NCI-H2171 (cell line): ENCODE measurements at places on chromosomes 12 and 14.
A peak's percentile ranks its signal among the peaks of the same experiment; 100 is the strongest.

DNA sequence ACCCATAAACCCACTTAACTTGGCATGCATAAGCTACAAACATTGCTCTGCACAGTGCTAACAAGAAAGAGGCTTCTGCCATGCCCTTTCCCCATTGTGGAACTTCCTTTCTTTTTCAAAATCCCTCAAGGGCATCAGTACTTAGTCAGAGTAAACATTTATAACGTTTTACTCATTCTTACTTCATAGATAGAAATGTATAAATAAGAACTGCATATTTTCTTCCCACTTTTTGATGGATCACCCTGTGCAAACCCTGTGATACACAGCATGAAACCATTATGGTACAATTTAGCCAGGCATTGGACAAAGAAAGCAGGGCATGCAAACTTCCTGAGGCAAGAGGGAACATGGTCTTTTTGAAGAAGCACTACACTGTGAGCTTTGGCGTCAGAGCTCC is 113.8 kb upstream of the FOXG1 start:
- no peak for DNase-seq

DNA sequence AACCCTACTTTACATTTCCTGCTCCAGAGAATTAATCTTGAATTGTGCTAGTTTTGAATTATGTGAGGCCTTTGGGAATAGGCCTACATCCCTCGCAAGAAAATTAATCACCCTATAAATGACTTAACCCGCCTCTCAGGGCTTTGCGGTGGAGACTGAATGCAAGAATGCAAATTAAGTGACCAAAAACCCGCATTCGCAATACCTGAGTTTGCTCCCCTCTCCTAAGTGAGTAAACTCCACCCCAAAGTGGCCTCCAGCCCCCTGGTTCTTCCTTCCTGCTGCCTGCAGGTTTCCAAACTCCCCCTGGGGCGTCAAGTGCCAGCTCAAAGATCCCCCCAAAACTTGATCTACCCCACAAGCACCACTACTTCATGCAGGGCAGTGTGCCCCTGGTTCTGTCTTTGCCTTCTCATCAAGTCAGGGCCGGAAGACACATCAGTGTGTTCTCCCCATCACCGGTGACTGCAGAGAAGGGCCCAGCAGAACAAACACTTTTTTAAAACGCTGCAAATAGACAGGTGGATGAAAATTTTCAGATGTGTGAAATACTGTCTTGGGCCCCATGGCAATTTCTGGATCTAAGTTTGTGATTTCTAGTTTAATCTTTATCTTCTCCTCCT is 644.7 kb downstream of the VRK1 start:
- DNase-seq: no peak

- DNase-seq: no peak
Observed at GRCh38 chr12:52783563-52784316, 6.6 kb upstream of the KRT76 start.

- no peak for DNase-seq
Observed at GRCh38 chr12:44525806-44526654, 350.1 kb downstream of the NELL2 start.

DNA sequence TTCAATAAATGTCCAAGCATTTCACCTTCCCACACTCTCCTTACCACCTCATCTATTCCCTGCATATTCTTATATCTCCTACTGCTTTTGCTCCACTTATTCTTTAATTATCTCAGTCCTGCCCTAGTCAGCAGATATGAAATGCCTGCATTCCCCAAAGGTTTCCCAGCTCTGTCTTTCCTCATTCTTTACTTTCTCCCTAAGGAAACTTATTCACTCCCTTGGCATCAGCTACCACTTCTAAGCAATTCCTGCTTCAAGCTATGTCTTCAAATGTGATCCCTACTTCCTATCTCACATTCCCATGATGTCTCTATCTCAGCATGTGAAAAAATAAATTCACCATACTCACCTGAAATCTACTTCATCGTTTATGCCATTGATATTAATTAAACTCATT is 111.8 kb downstream of the CAPZA3 start:
- DNase-seq: no peak

GRCh38 chr12:126747530-126748149 is 1519.3 kb upstream of the TMEM132C start:
- DNase-seq: no peak

GRCh38 chr14:92282669-92283068 is 40.3 kb upstream of the SLC24A4 start:
- DNase-seq: no peak

DNA sequence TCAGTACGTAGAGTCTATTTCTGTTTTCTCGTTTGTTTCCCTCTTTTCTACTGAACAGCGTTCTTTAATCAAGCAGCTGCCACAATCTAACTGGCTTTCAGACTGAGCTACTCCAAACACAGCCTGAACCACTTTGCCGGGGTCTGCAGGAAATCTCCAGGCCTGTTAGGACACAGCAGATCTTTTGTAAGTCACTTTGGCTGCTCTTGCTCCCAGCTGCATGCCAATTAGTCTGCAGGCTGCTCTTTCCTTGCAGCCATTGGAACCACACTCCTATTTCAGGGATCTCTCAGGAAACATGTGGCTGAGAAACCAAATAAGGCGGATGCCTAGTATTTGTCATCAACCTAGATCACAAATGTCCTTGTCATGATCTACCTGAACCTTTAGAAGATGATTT is 73.6 kb downstream of the TMTC1 start:
- peak; percentile 73 for DNase-seq

- no peak for DNase-seq
Observed at GRCh38 chr12:108711489-108712164, 19.7 kb downstream of the CORO1C start.

GRCh38 chr14:101286271-101287018 is 274.9 kb upstream of the DIO3 start:
- DNase-seq: no peak

GRCh38 chr12:128424931-128425431 is 158.0 kb downstream of the TMEM132C start:
- DNase-seq: no peak

GRCh38 chr12:106021516-106021915 is 117.2 kb downstream of the NUAK1 start:
- DNase-seq: no peak

- no peak for DNase-seq
Observed at GRCh38 chr12:58142991-58143390, 201.6 kb downstream of the ATP23 start.

DNA sequence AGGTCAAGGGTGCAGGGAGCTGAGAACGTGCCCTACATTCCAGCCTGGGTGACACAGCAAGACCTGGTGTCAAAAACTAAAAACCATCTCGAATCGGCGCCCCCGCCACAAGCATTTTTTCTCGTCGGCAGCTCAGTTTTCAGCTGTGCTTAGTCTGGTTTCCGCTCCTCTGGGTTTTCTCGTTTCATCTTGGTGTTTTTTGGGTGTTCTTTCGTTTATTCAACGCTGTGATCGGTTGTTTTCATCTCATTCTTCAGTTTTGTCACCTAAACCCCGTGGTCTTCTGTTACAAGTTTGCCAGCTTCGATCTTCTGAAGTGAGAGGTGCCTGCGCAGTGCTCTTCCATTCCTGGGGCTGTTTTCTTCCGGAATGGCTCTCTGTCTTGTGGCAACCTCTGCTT is 41.4 kb downstream of the NOC4L start:
- DNase-seq: no peak

DNA sequence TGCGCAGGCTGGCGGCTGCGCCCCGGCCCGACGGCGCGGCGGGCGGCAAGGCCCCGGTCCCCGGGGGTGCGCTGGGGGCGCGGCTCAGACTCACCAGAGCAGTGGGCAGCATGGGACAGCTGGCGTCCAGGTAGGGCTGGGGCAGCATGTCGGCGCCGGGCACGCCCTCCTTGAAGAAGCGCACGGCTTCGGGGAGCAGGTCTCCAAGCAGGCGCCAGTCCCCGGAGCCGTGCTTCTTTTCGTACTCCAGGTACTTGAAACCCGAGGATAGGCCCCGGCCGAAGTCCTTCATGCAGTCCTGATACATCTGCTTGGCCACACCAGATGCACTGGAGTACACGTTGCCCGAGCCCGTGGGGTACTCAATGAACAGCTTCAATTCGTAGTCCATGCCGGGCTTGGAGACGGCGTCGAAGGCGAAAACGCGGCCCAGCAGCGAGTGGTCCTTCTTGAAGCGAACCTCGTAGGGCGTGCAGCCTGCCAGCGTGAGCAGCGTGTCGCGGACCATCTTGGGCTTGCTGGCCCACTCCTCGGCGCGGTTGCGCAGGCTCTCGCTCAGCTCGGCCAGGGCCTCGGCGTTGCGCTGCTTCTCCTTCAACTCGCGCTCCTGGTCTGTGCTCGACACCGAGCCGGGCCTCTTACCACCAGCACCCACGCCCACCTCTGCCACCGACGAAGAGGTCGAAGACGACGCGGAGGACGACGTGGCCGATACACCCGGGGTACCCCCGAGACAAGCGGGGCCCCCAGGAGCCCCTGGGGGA is 2.2 kb downstream of the IRF2BPL start:
- peak; percentile 50 for DNase-seq

- no peak for DNase-seq
Observed at GRCh38 chr12:122884860-122885259, 11.1 kb downstream of the VPS37B start.

DNA sequence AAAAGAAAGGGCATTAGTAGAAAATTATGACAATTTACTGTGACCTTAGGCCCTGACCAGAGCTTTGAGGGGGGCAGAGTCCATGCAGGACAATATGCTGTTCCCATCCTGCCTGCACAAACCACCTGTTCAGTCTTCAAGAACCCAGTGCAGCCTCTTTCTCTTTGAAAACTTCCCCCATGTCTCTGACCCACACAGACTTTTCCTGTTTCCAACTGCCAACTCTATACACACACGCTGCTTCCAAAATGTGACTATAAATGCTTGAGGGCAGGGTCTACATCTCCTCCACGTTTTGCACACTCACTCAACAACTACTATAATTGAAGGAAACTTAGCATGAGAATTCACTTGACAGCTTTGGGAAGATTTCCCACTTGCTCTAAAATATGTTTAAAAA is 36.6 kb upstream of the SYCP3 start:
- DNase-seq: no peak

DNA sequence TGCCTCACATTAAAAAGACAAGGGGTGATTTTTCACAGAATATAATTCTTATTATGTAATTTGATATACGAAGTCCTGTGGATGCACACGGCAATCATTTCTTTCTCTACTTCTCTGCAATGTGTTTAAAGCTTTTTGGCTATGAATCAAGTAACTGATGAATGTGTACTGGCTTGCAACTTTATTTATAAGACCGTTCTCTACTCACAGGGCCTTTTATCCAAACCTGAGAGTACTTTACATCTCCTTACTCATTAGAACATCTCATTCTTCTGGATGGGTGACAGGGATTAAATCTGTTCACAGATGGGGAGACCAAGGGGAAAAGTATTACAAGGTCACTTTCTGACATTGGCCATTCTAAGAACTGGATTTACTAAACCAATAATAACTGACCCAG is 215.8 kb upstream of the DIO2 start:
- no peak for DNase-seq

DNA sequence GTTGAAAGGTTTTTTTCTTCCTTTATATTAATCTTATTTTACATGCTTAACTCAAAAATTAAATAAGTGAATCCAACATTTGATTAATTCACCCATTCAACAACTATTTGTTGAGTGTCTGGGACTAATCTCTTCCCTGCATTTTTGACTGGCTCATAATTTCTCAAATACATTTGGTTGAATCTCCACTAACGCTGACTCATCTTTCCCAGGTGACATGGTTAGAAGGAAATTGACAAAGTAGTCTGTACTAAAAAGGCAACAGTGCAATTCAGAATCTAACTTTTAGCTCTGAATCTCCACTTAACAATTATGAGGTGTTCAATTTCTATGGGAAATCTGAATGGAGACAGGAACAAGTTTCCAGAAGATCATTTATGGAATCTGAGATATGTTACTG is 88.9 kb downstream of the LIN7A start:
- no peak for DNase-seq

DNA sequence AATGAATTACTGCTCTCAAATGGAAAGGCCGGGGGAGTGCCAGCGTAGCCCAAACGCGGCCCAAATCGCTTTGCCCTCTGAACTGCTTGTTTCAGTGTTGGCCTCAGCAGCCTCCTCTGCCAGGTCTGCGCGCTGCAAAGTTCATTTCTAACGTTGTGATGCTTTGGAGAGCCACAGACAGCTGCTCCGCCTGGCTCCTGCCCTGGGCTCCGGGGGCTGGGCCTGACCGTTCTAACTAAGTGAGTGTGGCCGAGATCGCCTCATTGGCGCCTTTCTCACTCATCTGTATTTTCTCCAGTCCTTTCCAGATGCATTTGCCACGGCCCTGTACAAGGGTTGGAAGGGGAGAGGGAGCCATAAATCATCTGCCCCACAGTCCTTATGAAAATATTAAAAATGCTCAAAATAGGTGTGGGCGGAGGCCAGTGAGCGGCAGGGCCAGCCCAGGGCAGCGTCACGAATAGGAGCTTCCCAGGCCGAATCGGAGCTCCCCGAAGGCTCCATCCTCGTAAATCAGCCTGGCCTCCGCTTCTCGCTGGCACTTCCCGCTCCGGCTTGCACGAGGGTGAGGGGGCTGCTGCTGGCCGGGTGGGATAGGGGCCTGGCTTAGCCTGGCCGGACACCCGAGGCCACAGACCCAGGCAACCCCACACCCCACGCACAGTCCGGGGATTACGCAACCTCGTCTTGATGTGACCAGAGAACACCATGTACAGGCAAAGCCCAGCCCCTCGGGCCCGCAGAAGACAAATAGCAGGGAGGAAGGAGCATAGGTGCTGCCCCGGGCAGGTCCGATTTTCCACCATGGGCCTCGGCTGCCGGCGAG is 196.6 kb upstream of the DIO3 start:
- no peak for DNase-seq

- DNase-seq: no peak
Observed at GRCh38 chr14:78007160-78007559, 163.0 kb upstream of the NRXN3 start.

DNA sequence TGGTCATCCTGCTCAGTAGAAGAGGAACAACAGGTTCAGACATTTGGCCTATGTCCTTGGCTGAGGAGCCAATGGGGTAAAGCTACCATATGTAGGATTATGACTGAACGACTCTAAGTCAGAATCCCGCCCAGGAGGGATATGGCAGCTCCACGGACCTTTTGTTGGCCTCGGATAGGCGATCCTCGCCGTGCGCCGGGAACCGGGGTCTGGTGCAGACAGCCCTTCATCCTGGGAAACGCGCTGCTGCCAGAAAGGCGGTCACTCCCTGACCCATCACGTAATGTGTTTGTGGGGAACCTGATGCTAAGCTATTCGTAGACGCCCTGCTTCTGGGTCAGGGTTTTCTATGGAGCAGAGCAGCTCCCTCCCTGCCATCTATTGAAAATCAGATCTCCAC is 178.9 kb upstream of the ALG10B start:
- no peak for DNase-seq

- DNase-seq: no peak
Observed at GRCh38 chr12:25553098-25553497, at the start of gene LMNTD1. LMNTD1 (minus strand) TSS chr12:25553283; CDS start chr12:25552959, 324 bp downstream.

GRCh38 chr12:121592320-121592719 is 11.5 kb upstream of the KDM2B start:
- DNase-seq: no peak

GRCh38 chr14:75165586-75166391 is 10.6 kb downstream of the TMED10 start:
- DNase-seq: no peak

GRCh38 chr12:56634242-56634836 is 4.2 kb upstream of the BAZ2A start:
- DNase-seq: peak; percentile 60

GRCh38 chr14:75409316-75410205 is 18.3 kb upstream of the JDP2 start:
- no peak for DNase-seq
